Muscle of arm (tissue), 14 donors: ENCODE measurements at places on chromosomes 12 and 14. TPM values are rescaled to one million over a fixed set of nuclear protein-coding genes. Genes with fewer than 3 reads are reported as not detected.

- DNase-seq = peak; percentile 57
Observed at GRCh38 chr12:6326316-6327228, 15.3 kb downstream of the TNFRSF1A start.

DNA sequence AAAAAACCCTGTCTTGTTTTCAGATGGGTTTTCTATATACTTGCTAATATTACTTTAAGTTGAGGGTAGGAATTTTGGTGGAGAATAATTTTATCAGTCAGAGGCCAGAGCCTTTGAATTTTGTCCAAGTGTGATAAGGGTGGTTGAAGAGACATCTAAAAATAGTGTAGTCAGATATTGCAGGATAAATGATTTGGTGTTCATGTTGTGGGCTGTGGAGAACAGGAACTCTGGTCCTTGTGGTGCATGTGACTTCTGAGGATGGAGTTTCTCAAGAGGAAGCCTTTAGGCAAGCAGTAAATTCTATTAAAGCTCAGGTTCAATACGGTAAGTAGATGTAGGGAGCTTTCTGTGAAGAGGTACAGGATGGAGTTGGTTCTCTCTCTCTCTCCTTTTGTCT lies 2.8 kb downstream of the ADAM21 start:
- no peak for DNase-seq

- DNase-seq = no peak
Observed at GRCh38 chr12:41556176-41556575, 368.1 kb downstream of the PDZRN4 start.

DNA sequence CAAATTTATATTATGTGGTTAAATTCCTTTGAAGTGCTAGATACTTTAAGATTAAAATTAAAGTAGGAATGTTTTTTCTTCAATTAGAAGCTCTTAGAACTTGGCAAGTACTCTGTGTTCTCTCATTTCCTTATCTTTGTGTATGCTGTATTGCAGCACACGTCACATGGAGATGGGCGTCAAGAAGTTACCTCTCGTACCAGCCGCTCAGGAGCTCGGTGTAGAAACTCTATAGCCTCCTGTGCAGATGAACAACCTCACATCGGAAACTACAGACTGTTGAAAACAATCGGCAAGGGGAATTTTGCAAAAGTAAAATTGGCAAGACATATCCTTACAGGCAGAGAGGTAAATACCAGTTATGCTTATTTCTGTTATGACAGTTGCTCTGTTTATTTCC lies 19.7 kb downstream of the MARK3 start:
- no peak for DNase-seq

GRCh38 chr12:19150273-19150900 lies 20.9 kb downstream of the PLEKHA5 start:
- no peak for DNase-seq

DNA sequence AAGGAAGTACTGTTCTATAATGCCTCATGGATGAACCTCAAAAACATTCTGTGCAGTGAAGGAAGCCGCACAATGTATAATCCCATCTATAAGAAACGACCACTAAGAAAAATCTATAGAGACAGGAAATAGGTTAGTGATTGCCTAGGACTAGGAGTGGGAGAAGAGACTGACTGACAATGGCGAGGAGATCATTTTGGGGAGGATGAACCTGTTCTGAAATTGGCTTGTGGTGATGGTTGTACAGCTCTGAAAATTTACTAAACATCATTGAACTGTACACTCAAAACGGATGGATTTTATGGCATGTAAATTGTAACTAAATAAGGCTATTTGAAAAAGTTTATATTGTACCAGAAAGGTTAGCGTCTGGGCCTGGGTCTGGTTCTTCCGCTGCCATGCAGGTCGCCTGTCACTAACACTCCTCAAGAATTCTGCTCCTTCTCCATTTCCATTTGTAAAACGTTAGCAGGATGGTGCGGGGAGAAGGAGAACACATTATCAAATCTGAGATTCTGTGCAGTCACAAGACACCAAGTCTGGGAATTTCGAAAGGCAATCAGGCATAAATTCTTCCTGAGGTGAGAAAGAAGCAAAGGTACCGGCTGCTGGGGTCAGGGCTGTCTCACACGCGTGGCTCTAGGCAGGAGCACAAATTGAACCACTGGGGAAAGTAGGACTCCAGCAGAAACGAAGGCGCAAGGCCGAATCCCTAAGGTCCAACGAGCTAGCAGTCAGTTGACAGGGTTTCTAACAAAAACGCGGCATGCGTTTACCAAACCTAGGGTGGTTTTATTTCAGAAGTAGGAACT lies 845 bp upstream of the COCH start:
- no peak for DNase-seq

Gene RNASE9
- not detected for polyA plus RNA-seq

Gene RPL36AL
- polyA plus RNA-seq = 177 TPM

Gene CFAP54
- not detected for polyA plus RNA-seq

Gene FGD6
- polyA plus RNA-seq = 4.8 TPM

Gene NPAS3
- polyA plus RNA-seq = 4.6 TPM

Gene SLC25A47
- polyA plus RNA-seq = not detected
